ENCODE measurements at places on chromosomes 1 and 21.

DNA sequence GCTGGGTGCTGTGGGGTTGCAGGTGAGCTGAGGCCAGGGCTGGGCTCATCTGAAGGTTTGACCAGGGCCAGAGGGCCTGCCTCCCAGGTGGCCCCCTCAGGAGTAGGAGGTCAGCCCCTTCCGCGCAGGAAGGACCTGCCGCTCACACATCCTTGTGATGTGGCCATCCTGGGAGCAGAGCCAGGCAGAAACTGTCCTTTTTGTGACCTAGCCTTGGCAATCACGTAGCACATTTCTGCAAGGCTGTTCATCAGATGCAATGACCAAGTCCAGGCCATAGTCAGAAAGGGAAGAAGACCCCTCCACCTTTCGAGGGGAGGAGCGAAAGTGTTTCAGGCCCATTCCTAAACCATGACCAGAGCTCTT, 55.5 kb upstream of the TRAPPC10 start:
- DNase-seq = no peak

GRCh38 chr21:35405981-35406380, 356.9 kb upstream of the RUNX1 start:
- DNase-seq = no peak

- DNase-seq = no peak
These were observed 19.8 kb downstream of the RPRD2 start for GRCh38 chr1:150383631-150384324.

- DNase-seq = no peak
These were observed 18.0 kb downstream of the SLAMF1 start for GRCh38 chr1:160628799-160629263.

DNA sequence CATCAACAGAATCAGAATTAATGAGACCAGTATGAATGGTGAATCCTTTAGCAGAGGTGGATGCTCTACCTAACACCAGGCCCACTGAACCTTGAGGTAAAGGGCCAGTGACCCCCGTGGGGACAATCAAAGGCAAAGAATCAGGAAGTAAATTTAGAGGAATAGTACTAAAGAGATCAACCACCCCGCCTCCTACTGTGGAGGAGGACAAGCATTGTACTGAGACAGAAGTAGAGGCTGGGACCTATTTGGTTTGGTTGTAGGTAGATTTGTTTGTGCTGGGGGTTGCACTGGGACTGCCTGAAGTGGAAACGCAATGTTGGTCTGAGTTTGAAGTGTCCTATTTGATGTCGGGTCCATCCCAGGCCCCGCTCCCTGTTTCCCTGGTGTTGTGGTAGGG, 9.5 kb downstream of the CD48 start:
- peak; percentile 19 for DNase-seq

DNA sequence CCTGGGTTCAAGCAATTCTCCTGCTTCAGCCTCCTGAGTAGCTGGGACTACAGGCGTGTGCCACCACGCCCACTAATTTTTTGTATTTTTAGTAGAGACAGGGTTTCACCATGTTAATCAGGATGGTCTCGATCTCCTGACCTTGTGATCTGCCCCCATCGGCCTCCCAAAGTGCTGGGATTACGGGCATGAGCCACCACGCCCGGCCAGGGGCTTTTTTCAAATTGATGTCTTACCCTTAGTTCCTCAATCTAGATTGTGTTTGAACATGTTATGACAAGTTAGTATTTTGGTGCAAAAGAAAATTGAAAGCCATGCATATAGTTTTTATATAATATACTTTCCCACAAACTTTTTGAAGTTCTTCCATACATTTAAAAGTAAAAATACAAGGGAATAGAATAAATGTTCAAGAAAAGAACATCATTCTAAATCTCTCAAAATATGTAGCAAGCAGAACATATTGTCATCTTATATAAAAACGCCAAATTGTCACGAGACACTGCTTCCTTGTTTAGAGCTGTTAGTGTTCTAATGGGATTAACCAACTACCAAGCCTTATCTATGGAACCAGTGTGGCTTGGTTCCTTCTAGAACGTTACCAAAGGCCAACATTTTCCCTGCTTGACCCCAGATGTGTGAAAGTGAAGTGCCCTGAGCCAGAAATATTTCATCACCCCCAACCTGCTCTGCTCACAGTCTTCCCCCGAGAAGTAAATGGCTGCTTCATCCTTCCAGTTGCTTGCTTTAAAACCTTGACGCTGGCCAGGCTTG, 9.5 kb upstream of the PLEKHM2 start:
- no peak for DNase-seq
